ENCODE measurements at places on chromosomes 16 and 17.

- no peak for DNase-seq
These were observed at the start of gene MMP28 for GRCh38 chr17:35795007-35795870. Gene MMP28 (minus strand): TSS chr17:35795641. CDS start chr17:35795377, 264 bp downstream.

DNA sequence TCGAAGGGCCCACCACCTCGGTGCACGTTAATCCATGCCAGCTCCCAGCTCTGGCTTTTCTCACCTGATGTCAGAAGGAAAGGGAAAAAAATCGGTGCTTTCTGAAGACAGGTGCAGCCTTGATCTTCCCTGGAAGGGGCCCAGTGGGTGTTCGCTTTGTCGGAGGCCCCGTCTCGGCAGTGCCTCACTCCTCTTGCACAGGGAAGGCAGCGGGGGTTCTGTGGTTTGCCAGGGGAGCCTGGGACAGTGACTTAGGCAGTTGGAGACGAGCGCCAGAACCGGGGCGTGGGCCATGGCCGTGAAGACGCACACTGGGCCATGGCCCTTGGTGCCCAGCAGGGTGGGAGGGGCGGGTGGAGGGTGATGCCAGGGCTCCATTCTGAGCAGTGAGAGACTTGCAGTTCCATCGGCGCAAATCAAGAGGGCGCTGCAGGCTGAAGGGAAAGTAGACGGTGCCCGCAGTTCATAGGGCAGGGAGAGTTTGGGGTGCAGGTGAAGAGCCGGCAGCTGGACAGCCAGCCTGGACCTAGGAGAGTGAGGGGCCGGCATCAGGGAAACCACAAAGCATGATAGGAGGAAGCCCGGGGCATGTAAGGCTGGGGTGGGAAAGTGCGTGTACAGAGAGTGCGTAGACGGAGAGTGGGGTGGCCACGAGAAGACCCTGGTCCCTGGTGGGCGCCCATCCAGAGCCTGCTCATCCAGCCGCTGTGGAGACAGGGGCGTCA, 101.3 kb upstream of the CHMP6 start:
- DNase-seq, result no peak

- no peak for DNase-seq
These were observed 10.8 kb upstream of the SLC46A1 start for GRCh38 chr17:28416703-28417311.

- DNase-seq, result no peak
These were observed 17.3 kb downstream of the RFFL start for GRCh38 chr17:35046245-35046644.

- peak; percentile 69 for DNase-seq
These were observed 9.4 kb downstream of the MAP3K14 start for GRCh38 chr17:45307290-45308015.

DNA sequence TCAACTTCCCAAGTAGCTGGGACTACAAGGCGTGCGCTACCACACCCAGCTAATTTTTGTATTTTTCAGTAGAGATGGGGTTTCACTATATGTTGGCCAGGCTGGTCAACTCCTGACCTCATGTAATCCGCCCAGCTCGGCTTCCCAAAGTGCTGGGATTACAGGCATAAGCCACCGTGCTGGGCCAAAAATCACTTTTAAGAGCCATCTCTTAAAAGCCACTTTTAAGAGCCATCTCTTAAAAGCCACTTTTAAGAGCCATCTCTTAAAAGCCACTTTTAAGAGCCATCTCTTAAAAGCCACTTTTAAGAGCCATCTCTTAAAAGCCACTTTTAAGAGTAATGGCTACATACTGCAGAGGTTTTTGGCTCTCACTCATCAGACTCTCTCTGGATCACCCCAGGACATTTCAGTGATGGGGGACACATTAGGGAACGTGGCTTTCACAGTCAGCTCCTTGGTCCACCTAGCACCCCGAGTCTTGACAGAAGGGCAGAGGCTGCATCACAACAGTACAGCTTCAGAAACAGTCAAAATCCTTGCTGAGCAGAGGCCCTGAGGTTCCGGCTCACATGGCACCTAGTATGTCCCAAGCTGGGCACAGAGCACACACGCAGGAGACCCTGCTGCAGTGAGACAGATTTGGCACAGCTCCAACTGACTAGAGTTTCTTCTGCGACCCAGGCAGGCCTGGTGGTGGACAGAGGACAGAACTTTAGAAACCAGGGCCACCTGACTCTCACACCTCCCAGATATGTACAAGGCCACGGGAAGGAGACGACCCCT, 23.6 kb downstream of the RANBP10 start:
- no peak for DNase-seq

GRCh38 chr16:72066747-72067146, 3.7 kb downstream of the HPR start:
- DNase-seq, result no peak

GRCh38 chr17:40472733-40473452, 28.5 kb downstream of the TNS4 start:
- no peak for DNase-seq

DNA sequence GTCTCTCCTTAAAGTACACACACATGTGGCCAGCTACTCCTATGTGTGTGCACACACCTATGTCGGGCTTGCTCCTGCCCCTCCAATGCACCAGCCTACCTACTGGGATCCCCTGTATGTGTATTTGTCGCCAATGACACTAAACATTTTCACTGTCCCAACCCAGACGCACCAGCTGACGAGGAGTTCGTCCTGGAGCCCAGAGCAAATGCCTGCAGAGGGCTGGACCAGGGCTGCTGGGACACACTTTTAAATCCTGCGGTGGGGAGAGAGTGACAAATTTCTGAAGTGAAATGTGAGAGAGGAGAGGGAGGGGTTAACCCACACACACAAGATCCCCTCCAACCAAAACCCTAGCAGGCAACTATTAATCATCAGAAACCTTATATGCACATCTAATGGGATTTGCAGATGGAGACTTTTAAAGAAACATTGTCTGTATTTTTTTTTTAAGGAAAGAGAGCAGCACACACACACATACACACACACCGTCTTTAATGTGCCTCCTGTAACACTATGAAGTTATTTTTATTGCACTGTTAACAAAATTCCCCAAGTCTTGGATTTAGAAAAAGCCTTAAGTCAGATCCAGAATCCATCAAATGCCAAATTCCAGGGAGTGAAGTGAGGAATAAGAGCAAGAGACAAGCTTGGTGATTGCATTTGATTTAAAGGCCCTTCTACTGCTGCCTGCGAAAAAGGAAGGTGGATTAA, at the start of gene MEOX1:
TSS of gene MEOX1 (minus strand) at position 224 of the 714 bp plus-strand sequence. CDS start 388 bp downstream, outside the sequence.
- peak; percentile 52 for DNase-seq

Data from skeletal muscle cell (primary cell).